ENCODE measurements at places on chromosomes 2 and 18.

DNA sequence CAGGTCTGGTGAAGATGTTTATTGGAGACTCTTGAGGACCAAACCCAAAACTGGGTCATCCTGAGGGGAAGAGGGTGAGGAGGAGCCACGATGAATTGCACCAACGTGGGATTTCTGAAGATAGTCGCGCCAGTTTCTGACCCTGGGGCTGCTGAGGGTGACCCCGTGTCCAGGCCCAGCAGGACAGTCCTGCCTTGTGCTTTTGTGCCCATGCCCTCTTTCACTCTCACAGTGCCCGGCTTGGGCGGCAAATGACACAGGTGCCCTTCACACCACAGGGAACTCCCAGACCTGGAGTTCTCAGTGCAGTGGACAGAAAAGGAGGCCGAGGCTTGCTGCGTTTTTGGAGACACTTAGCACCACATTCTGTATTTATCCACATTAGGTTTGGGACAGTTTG is 15.5 kb upstream of the KIF1A start:
- no peak for DNase-seq

DNA sequence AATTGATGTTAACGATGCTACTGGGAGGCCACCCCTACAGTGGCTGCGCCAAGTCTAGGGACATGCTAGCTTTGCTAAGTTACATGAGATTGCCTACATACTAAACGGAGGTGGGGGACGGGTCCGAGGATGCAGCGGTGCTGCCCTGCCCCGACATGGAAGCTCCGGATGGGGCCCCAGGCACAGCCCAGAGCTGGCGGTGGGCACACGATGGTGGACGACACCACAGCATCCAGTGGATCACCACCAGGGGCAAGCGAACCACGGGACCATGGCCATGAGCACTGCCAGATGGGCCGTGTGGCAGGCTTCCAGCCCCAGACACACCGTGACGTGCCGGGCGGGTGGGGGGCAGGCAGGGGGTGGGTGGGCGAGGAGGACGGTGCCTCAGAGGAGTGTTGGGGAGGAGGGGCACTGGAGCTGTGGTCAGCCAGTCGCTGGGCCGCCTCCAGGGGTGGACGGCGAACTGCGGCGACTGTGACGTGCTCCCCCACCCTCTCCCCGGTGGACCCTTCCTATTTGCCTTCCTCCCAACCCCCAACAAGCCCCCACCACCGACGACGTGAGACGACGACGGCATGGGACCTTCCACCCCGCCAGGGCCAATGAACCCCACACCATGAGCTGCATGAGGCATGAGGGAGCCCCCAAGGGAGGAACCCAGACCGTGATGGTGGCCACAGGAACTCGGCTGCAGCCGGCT is 90.6 kb upstream of the ANKRD30BL start:
- no peak for DNase-seq

- no peak for DNase-seq
These were observed 87.3 kb upstream of the RMDN2 start for GRCh38 chr2:37837628-37838328.

- peak; percentile 59 for DNase-seq
These were observed 786 bp upstream of the TMEM200C start for GRCh38 chr18:5895876-5896740.

GRCh38 chr2:233112329-233112728 is 52.2 kb downstream of the INPP5D start:
- no peak for DNase-seq

- DNase-seq, result no peak
These were observed 334.3 kb upstream of the VWC2L start for GRCh38 chr2:214076527-214076926.

GRCh38 chr2:128032092-128032491 is 4.2 kb upstream of the SAP130 start:
- DNase-seq, result no peak

Data from astrocyte (in vitro differentiated cells and primary cell).